Activated T-helper 1 cell treated with anti-CD3 and anti-CD28 coated beads, Interleukin-2, amount 50 U/mL, for 16 hours (primary cell): ENCODE measurements at places on chromosomes 2 and 18.

DNA sequence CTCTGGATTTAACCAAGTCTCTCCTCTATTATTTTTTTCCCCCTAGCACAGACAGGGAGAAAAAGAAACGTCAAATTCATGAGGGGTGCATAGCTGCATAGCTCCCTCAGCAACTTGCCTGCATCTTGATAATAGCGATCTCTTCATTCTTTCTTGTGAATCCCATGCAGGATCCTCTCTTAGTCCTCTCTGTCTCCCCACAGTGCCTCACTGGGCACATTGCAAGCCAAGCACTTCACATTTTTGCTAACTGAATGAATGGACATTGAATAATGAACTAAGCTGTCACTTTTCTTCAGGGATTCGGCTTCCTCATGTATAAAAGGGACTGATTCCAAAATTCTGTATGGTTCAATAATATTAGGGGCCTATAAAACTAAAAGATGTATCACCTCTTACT is 2.9 kb upstream of the EPB41L3 start:
- no peak for DNase-seq

GRCh38 chr18:63975628-63976027 is 5.7 kb downstream of the SERPINB8 start:
- no peak for DNase-seq

- no peak for DNase-seq
Measured at GRCh38 chr2:47230418-47230817, 75.3 kb upstream of the STPG4 start.

- no peak for DNase-seq
Measured at GRCh38 chr18:77249569-77250500, at the start of gene GALR1. GALR1 (plus strand) TSS chr18:77249848; CDS start chr18:77250549, 701 bp downstream.

DNA sequence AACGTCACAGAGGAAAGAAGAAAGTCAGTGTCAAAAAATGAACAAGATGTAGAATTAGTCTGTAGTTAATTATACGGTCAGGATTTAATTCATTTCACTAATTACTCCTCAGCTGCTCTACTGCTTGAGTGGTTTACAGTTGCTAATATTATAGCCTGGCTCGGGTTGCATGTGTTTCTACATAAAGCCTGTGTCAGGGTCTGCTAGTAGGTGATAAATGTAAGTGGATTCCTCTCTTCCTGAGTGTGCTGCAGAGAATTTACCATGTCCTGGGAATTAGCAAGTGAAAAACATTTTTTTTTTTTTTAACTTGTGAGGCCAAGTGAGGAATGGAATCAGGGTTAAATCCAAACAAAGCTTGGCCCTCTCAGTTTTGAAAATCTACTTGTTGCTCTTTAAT is 622.6 kb downstream of the EPHA4 start:
- DNase-seq = no peak
